ENCODE measurements at places on chromosomes 7 and 10. TPM values are rescaled to one million over a fixed set of nuclear protein-coding genes. Genes with fewer than 3 reads are reported as not detected.
A peak's percentile ranks its signal among the peaks of the same experiment; 100 is the strongest.

GRCh38 chr7:28434510-28434909, 22.2 kb downstream of the CREB5 start:
- no peaks in the 10 kb centered on the region for H3K36me3 ChIP-seq
- DNase-seq: no peak
- no peak overlapping the region for H3K4me3 ChIP-seq
- H3K4me1 ChIP-seq: no peaks in the 10 kb centered on the region

DNA sequence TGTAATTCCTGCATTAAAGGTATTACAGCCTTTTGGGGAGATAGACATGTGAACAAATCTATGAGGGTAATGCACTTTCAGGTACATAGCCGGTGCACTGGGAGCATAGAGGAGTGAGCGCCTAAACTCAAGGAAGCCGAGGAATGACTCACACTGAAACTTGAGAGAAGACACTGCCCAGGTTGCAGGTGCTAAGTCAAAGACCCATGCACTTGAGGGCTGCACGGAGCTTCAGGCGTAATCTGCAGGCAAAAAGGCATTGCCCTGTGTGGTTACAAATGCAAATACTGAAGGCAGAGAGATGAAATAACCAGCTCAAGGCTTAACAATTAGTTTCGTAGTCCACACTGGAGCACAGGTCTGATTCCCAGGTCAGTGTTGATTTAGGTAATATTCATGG, 51.0 kb upstream of the OSBPL3 start:
- no peaks in the 10 kb centered on the region for H3K4me1 ChIP-seq
- no peaks in the 10 kb centered on the region for H3K27me3 ChIP-seq
- H3K36me3 ChIP-seq: no peaks in the 10 kb centered on the region
- no peak overlapping the region for H3K27ac ChIP-seq
- DNase-seq: no peak
- no peak overlapping the region for H3K4me3 ChIP-seq

- no peaks in the 10 kb centered on the region for H3K27me3 ChIP-seq
- no peak for DNase-seq
- no peak overlapping the region for H3K27ac ChIP-seq
- H3K36me3 ChIP-seq: no peaks in the 10 kb centered on the region
Observed at GRCh38 chr10:131576341-131577177, 265.0 kb upstream of the TCERG1L start.

DNA sequence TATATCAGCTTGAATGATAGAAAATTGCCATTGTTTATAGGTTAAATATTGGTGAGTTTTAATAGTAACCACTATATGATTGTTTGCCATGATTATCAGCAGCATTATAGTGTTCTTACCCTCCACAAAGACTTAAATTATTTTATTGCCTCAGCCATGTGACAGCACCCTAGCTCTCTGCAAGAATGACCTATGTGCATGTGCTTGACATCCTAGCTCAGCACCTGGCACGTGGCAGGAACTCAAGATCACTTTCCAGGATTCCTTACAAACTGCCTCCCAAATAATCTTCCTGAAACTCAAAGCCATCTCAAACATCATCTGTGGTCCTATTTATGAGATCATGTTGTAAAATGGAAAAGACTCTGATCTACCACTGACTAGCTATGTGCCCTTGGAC, 68.1 kb upstream of the ANKRD30A start:
- H3K27ac ChIP-seq: no peak overlapping the region
- no peak overlapping the region for H3K4me3 ChIP-seq
- no peaks in the 10 kb centered on the region for H3K27me3 ChIP-seq
- H3K36me3 ChIP-seq: no peaks in the 10 kb centered on the region
- H3K4me1 ChIP-seq: no peaks in the 10 kb centered on the region

DNA sequence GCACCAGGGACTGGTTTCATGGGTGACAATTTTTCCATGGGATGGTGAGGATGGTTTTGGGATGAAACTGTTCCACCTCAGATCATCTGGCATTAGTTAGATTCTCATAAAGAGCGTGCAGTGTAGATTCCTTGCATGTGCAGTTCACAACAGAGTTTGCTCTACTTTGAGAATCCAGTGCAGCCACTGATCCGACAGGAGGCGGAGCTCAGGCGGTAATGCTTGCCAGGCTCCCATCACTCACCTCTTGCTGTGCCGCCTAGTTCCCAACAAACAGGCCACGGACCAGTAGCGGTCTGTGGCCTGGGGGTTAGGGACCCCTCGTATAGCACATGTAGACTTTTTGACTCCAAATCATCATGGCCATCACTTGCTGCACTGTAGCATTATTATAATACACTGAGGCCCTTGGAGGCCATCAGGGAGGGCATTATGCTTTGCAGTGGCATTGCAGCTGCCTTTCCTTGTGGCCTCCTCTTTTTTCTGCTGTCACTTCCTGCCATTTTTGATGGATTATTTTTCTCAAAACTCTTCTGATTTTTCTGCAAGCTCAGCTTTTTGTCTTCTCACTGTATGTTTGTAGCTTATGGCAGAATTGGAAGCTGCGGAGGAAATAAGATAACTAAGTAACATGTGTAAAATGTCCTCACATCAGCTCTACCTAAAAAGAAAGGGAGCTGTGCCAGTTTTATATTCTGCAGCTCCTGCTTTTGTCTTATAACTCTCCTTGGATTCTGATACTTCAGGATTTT, 18.5 kb downstream of the CSGALNACT2 start:
- no peaks in the 10 kb centered on the region for H3K4me1 ChIP-seq
- H3K27ac ChIP-seq: no peak overlapping the region
- H3K4me3 ChIP-seq: no peak overlapping the region
- H3K27me3 ChIP-seq: no peaks in the 10 kb centered on the region
- peaks cover 6% of the 10 kb centered on the region for H3K36me3 ChIP-seq

- no peaks in the 10 kb centered on the region for H3K4me1 ChIP-seq
- no peaks in the 10 kb centered on the region for H3K36me3 ChIP-seq
- no peak overlapping the region for H3K27ac ChIP-seq
Observed at GRCh38 chr10:114603948-114604347, 54.1 kb downstream of the ABLIM1 start.

DNA sequence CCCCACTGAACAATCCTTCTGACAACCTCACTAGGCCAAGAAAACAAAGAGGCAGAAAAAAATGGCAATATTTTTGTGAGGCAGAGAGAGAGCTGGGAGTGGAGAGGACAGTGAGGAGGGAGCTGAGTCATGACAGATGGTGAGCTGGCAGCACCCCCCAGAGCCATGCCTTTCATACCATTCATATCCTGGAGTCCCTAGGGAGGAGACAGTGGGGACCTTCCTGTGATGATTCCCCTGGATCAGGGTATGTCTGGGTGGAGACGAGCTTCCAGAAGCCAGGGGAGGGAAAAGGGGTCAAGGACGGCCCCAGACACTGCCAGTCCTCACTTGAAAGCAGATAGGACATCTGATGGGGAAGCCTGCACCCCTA, 160.5 kb downstream of the ADAM12 start:
- H3K4me1 ChIP-seq: peaks cover 45% of the 10 kb centered on the region
- H3K27ac ChIP-seq: no peak overlapping the region
- peak; percentile 58 for DNase-seq
- no peaks in the 10 kb centered on the region for H3K36me3 ChIP-seq
- no peaks in the 10 kb centered on the region for H3K27me3 ChIP-seq
- H3K4me3 ChIP-seq: no peak overlapping the region

DNA sequence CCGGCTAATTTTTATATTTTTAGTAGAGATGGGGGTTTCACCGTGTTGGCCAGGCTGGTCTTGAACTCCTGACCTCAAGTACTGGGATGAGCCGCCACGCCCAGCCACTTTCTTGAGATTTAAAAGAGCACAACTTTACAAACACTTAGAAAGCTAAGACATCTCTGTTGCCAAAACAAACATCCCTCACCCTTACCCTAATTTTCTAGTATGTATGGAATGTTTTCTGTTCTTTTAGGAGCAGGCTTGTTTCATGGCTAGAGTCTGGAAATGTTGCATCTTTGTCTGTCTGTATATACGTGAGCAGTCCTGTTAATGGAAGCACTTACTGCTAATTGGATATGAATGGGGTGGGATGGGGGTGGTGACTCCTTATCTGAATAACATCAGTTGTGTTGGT, 2.9 kb downstream of the OLAH start:
- H3K4me1 ChIP-seq: no peaks in the 10 kb centered on the region
- H3K27me3 ChIP-seq: no peaks in the 10 kb centered on the region
- H3K36me3 ChIP-seq: no peaks in the 10 kb centered on the region
- DNase-seq: peak; percentile 22

GRCh38 chr7:73647725-73648592, 19.7 kb upstream of the VPS37D start:
- H3K27ac ChIP-seq: no peak overlapping the region
- H3K27me3 ChIP-seq: peaks cover 59% of the 10 kb centered on the region
- H3K36me3 ChIP-seq: no peaks in the 10 kb centered on the region
- no peak overlapping the region for H3K4me3 ChIP-seq
- no peak for DNase-seq

DNA sequence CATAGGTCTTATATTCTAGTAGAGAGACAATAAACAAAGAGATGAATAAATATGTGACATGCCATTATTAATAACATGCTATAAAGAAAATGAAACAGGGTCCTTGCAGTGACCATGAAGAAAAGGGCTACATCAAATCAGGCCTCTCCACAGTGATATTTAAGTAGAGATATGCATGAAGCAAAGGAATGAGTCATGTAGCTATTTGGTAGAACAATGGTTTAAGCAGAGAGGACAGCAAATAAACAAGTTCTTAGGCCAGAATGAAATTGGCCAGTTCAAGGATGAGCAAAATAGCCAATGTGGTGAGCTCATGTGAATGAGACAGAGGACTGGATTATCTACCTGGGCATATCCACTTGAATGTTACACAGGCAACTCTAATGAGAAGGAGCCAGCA, 172.2 kb upstream of the FERD3L start:
- H3K4me3 ChIP-seq: no peak overlapping the region
- H3K4me1 ChIP-seq: no peaks in the 10 kb centered on the region
- H3K27ac ChIP-seq: no peak overlapping the region
- H3K27me3 ChIP-seq: no peaks in the 10 kb centered on the region

- H3K36me3 ChIP-seq: no peaks in the 10 kb centered on the region
- peak; percentile 22 for DNase-seq
- no peak overlapping the region for H3K4me3 ChIP-seq
- no peak overlapping the region for H3K27ac ChIP-seq
- H3K27me3 ChIP-seq: no peaks in the 10 kb centered on the region
- H3K4me1 ChIP-seq: no peaks in the 10 kb centered on the region
Observed at GRCh38 chr10:57657164-57657765, 610.4 kb downstream of the IPMK start.

DNA sequence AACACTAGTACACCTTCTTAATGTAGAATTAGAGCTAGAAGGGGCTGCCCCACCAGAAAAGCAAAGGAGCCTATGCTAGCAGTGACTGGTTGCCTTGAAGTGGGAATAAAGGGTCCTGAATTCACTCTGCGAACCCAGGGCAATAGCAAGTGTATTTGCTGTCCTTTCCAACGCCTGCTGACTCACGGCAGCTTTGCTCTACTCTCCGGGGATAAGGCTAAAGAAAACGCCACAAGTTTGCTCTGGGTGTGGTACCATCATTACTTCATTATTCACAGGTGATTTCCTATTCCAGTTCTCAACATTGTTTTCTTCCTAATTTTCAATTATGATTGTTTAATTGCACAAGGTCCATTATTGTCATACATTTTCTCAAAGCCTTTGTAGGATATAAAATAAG, 220.5 kb upstream of the AOAH start:
- no peak overlapping the region for H3K4me3 ChIP-seq
- DNase-seq: no peak
- H3K4me1 ChIP-seq: peaks cover 37% of the 10 kb centered on the region
- H3K27ac ChIP-seq: peak overlapping the region; percentile 86
- H3K27me3 ChIP-seq: no peaks in the 10 kb centered on the region

- H3K27ac ChIP-seq: no peak overlapping the region
- no peak overlapping the region for H3K4me3 ChIP-seq
- H3K27me3 ChIP-seq: no peaks in the 10 kb centered on the region
Observed at GRCh38 chr7:131157530-131158243, 170.0 kb upstream of the MKLN1 start.

- peak; percentile 97 for DNase-seq
- H3K4me1 ChIP-seq: peaks cover 39% of the 10 kb centered on the region
Observed at GRCh38 chr7:28958235-28958979, at the start of gene TRIL. Gene TRIL, minus strand, starts transcription at chr7:28958330. Its CDS starts 284 bp downstream, at chr7:28958046.

GRCh38 chr7:1681581-1681980, 11.5 kb downstream of the ELFN1 start:
- no peak for DNase-seq
- no peak overlapping the region for H3K27ac ChIP-seq
- H3K4me3 ChIP-seq: no peak overlapping the region
- H3K36me3 ChIP-seq: no peaks in the 10 kb centered on the region
- H3K27me3 ChIP-seq: peaks cover 3% of the 10 kb centered on the region
- no peaks in the 10 kb centered on the region for H3K4me1 ChIP-seq

GRCh38 chr10:74099420-74099819, 51.2 kb downstream of the AP3M1 start:
- peaks cover 70% of the 10 kb centered on the region for H3K36me3 ChIP-seq
- H3K4me1 ChIP-seq: no peaks in the 10 kb centered on the region
- no peak for DNase-seq
- H3K27ac ChIP-seq: no peak overlapping the region
- H3K4me3 ChIP-seq: no peak overlapping the region
- no peaks in the 10 kb centered on the region for H3K27me3 ChIP-seq

DNA sequence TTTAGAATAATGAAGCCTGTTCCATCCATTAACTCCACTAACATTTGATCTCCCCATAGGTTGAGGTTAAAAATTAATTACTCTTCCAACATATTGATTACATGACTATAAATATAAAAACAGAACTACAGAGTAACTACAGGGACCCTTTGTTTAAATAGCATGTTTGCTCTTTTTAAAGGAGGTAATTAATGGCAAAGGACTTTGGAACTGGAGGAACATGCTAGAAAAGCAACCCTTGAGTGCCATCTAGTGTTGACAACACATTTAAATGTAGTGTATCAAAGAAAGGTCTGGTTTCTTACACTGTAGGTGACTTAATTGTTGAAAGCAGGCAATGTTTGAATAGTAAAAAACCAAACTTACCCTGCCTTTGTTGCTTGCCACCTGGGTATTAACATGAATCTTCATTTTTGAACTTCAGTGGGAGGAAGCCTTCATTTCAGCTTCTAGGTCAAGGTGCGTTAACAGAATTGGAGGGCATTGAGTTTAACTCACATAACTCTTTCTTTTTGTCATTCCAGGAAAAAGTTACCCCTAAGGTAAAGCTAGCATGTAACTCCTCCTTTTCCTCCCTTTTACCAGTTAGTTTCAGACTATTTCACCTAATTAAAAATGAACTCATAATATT, 52.6 kb upstream of the CAPZA2 start:
- no peaks in the 10 kb centered on the region for H3K27me3 ChIP-seq
- no peak overlapping the region for H3K27ac ChIP-seq
- H3K4me3 ChIP-seq: no peak overlapping the region
- H3K4me1 ChIP-seq: peaks cover 8% of the 10 kb centered on the region

- no peaks in the 10 kb centered on the region for H3K27me3 ChIP-seq
- H3K4me1 ChIP-seq: no peaks in the 10 kb centered on the region
- H3K27ac ChIP-seq: no peak overlapping the region
- no peak for DNase-seq
- no peak overlapping the region for H3K4me3 ChIP-seq
Observed at GRCh38 chr10:132350391-132350790, 18.4 kb downstream of the LRRC27 start.

Gene PPP1R3A
- total RNA-seq: 63.4 TPM

Gene ARHGEF5
- 0.93 TPM for total RNA-seq

Gene DGKI
- total RNA-seq: 1.4 TPM

Gene ABI1
- total RNA-seq: 46.0 TPM

Gene CCDC126
- 11.3 TPM for total RNA-seq

Gene SYT15
- 1.1 TPM for total RNA-seq

Gene CH25H
- 0.22 TPM for total RNA-seq

Gene TPST1
- total RNA-seq: 39.6 TPM

Gene LARP4B
- total RNA-seq: 35.8 TPM
